NCI-H510A treated with DMSO at 0.1 percent for 48 hours (cell line): ENCODE measurements at places on chromosomes 16 and 17.

GRCh38 chr17:38564254-38564837, 41.4 kb downstream of the SRCIN1 start:
- DNase-seq, result no peak

GRCh38 chr16:11405331-11406176, 60.3 kb downstream of the RMI2 start:
- DNase-seq, result no peak

DNA sequence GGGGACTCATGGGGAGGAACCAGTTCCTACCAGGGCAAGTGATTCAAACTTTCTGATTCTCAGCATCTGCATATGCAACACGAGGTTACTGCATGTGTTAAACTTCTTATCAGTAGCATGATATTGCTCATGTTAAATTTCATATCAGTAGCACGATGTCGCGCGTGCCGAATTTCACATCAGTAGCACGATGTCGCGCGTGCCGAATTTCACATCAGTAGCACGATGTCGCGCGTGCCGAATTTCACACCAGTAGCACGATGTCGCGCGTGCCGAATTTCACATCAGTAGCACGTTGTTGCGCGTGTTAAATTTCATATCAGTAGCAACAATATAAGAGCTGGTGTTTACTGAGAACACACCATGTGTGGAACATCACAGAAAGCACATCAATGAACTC, 221.6 kb downstream of the GSG1L start:
- DNase-seq, result no peak

DNA sequence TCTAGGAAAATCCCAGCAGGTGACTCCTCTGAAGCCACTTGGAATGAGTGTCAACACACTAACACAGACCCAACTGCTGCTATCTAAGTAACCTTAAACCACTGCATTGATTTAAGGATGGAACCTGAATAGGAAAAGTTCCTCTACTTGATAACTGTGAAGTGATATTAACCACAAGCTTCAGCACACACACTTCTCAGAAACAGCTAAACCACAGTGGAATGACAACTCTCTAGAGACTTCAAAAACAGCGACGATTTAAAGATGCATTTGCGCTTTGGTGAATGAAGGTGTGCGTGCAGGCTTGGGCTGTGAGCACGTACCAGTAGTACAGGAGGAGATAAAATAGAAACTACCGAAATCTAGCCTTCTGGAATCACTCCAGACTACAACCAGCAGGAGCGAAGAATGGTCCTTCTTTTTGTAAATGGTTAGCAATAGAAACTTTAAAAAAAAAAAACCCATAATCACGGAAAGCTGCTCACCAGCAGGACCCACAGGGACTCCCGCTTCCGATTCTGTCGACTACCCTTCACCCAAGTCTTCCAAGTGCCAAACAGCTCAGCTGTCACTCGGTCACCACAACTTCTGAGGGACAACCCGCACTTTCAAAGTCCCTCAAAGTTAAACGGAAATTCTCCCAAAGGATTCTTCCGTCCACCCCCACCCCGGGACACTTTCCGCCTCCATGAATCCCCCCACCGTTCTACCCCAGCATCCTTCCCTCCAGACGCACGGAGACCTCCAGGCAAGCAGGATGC, 137.7 kb upstream of the CORO6 start:
- DNase-seq, result peak; percentile 15

DNA sequence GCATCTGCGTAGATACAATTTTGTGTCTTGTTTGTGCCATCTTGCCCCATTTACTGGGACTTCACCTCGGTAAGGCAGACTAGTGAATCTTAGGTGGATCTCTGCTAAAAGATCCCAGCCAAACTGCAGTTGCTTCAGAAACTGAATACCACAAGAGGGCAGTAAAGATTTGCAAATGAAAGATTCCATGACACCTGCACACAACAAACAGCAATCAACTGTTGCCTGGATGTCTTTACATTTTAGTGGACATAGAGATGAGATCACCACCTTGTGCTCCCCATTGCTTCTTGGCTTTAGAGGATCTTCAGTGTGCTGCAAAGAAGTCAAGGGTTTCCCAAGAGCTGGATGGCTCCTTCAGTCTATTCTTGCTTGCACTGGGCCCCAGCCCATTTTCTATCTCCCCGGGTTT, 119.2 kb upstream of the CACNG5 start:
- DNase-seq, result peak; percentile 92

GRCh38 chr16:79402356-79402755, 198.2 kb downstream of the MAF start:
- DNase-seq, result no peak

DNA sequence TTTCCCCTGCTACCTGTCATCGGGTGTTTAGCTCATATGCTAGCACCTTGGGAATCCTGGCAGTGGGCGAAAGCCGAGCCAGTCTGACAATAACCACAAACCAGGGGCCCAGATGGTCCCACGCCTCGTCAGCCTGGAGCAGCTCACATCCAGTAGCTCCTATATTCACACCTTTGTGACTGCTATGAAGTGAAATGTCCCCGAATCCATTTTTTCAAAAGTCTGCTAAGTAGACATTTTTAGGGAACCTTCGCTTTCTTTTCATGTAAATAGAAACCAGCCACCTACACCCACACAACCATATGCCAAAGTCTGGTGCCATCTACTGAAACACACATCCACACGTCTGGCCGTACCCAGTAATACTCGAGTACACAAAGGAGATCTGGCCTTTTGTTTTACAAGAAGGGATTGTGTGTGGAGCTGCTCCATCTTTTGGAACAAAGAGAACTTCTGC, 176.8 kb downstream of the SLC39A11 start:
- DNase-seq, result no peak

- DNase-seq, result peak; percentile 93
These were observed 280.2 kb downstream of the SEC14L1 start for GRCh38 chr17:77420804-77421629.

GRCh38 chr17:43030137-43030767, 5.2 kb downstream of the RND2 start:
- no peak for DNase-seq

DNA sequence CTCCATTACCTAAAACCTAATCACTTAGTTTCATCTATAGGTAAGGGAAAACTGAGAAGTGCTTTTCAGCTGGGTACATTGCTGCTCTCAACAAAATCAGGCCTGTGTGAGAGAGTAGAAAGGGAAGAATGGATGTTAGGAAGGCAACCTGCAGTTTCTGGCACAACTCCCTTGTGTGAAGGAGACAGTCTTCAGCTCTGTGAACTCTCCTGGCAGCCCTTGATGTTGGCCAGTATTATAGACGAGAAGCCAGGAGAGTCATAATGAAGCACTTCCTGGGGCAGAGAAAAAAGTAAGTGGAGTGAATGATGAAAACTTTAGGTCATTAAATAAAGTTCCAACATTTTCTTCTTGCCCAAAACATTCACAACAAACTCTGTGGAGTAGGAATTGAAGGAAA, 260.1 kb downstream of the IRX3 start:
- no peak for DNase-seq
